SJSA1 (cell line): ENCODE measurements at places on chromosomes 3 and 15. TPM values are rescaled to one million over a fixed set of nuclear protein-coding genes. Genes with fewer than 3 reads are reported as not detected.

DNA sequence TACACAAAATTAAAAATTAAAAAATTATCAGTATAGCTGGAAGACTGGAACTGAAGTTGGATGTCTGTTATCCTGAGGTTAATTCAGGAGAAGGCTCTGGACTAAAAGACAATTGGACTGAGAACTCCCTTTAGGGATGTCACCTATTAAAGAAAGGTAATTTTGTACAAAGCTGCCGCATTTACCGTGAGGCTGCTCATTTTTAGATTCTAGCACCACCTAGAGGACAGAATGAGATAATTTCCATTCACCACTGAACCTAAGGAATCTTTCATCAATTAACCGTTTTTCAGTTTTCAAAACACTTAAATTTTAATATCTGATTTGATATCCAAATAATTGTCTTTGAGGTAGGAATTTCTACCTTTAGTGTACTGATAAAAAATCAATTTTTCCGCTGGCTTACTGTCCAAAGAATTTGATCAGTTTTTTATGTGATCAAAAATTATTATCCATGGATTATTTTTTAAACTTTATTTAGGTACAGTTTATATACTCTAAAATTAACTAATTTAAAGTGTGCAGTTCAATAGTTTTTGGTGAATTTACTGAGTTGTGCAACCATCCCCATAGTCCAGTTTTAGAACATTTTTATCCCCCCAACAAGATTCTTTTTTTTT is 106.7 kb upstream of the TNIK start:
- peak; percentile 22 for DNase-seq

- no peak for DNase-seq
These were observed 14.9 kb upstream of the WNT7A start for GRCh38 chr3:13894807-13895154.

- no peak for DNase-seq
These were observed 1.7 kb downstream of the HHLA2 start for GRCh38 chr3:108298056-108298455.

GRCh38 chr3:98770261-98771039 is 7.3 kb downstream of the ST3GAL6 start:
- DNase-seq, result no peak

DNA sequence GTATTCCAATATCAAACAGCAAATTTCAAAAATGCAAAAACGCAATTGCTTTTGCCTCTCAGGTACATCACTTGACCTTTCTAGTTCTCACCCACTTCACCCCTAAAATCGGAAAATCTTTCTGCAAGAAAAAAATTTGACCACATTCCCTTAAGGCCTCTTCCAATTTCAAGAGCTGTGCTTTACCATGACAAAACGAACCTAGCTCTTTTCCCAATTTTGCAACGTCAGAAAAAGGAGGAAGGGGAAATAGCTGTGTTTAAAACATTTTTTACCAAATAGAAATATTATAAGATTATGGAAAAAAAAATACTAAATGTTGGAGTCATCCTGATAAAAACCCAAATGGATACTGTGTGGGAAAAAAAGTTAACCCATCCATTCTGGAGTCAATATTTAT is 1.1 kb upstream of the NR2C2 start:
- no peak for DNase-seq

- no peak for DNase-seq
These were observed 39.9 kb upstream of the PRTG start for GRCh38 chr15:55782901-55783300.

DNA sequence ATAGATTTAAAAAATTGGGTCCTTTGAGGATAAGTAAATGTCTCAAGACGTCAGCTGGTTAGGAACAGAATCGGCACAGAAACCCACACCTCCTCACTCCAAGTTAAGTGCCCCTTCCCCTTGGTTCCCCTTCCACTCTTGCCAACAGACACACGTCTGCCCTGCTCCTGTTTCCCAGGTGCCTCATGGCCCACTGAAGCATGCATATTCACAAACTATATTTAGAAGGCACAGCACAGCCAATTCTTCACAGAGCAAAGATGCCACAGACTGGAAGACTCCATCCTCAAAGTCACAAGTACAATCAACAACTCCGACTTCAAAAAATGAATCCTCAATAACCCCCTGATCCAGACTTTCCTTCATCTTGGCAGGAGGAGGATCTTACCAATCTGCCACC is 295.4 kb upstream of the NR2F2 start:
- no peak for DNase-seq

DNA sequence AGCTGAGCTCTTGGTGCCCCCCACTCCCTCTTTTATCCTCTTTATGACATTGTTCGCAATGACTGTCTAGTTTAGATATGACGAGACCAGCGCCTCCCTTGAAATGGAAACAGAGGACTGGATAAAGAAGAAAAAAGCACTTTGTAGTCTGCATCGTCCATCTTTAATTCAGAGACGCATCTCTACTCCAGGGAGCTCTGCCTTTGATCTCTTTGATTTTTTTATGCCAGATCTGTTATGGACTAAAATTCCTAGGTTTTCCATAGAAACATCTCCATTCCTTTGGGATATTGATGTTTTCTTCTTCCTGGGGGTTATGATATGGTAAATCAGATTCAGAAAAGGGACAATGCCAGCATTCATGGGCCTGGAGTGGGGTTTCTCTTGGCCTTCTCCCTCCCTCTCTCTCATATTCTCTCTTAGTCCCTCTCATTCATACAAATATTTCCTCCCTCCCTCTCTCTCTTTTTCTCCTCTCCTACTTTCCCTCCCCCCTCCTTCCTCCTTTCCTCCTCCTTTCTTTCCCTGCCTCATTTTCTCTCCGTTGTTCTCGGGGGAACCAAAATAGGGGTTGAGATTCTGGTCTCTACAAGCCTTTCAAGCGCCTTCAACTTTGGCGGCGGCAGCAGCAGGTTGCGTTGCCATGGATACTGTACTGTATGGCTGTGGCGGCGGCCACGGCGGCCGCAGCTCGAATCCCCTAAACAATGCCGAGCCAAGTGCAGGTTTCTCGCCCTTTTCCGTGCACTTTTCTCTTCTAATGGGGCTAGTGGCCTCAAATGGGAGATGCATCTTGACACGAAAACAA is 45.5 kb downstream of the ZIC4 start:
- no peak for DNase-seq

DNA sequence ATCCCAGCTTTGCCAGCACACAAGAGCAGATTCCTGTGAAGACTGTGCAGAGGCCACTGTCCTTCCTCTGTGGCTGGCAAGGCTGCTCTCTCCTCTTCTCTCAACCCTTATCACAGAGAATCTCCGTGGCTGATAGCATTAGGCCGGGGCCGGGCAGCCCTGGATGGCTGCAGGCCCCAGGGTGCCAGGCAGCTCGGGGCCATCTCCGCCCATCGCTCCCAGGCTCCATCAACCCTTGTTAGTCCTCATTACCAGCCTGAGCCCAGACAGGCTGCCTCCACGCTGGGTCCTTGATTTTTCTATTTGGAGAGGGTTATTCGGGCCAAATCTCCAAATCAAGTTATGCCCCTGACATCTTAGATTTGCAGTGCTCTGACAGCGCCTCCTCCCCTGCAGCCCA is 39.1 kb downstream of the MRPL46 start:
- DNase-seq, result no peak

- no peak for DNase-seq
These were observed 21.0 kb downstream of the ZDHHC3 start for GRCh38 chr3:44954962-44955361.

GRCh38 chr3:37574177-37574943 is 287.3 kb upstream of the CTDSPL start:
- no peak for DNase-seq

- no peak for DNase-seq
These were observed 10.2 kb downstream of the SNRK start for GRCh38 chr3:43296565-43296964.

- DNase-seq, result no peak
These were observed 37.3 kb upstream of the BFSP2 start for GRCh38 chr3:133362539-133362938.

DNA sequence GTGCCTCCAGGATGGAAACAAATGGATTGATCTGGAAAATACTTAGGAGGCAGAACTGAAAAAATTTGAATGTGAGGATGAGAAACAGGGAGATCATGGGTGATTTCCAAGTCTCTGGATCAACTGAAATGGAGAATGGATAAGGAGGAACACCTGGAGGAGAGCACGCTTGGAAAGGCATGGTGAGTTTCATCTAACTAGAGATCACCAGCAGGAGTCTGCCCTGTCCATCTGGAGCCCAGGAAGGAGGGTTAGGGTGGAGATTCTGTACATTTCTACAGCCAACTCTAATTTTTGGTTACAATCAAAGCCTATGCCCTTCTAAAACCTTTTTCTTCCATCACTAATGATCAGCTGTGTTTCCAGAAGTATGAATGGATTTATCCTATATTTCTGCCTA is 995.9 kb upstream of the CFAP20DC start:
- DNase-seq, result no peak

- no peak for DNase-seq
These were observed 468.0 kb upstream of the GBE1 start for GRCh38 chr3:82229397-82229796.

DNA sequence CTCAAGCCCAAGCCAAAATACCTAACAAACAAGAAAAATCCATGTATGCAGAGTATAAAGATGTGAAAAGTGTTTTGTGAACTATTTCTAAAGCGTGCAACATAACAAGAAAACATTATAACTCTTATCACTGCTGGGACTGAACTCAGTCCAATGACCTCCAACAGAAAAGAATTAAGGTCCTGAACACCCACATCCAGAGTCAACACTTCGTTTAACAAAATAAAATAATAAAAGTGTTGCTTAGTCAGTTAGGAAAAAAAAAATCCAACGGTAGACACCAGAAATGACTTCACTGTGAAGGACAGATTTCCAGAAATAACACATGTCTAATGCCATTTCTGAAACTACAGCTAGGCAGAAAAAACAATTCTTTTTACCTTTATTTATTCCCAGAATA is 28.0 kb downstream of the MB21D2 start:
- no peak for DNase-seq

GRCh38 chr3:183318877-183319276 is 65.8 kb downstream of the B3GNT5 start:
- peak; percentile 50 for DNase-seq

- no peak for DNase-seq
These were observed 157.5 kb upstream of the RGMA start for GRCh38 chr15:93246266-93247242.

DNA sequence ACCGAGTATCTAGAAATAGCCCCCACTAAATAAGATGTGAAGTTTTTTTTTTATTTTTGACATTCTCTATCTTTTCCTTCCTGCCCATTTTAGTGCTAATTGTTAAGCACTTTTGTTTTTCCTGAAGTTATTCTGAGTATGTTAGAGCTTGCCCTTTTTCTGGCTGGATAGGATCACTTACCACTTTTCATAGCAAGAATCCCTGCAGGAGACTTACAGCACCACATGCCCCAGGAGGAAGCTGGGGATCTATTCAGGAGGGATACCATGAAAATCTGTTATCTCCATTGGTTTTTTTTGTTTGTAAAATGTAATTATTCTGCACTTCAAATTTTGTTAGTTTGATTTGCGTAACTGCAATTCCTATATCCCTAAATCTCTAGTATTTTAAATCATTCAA is 968.4 kb downstream of the ZPLD1 start:
- DNase-seq, result no peak

DNA sequence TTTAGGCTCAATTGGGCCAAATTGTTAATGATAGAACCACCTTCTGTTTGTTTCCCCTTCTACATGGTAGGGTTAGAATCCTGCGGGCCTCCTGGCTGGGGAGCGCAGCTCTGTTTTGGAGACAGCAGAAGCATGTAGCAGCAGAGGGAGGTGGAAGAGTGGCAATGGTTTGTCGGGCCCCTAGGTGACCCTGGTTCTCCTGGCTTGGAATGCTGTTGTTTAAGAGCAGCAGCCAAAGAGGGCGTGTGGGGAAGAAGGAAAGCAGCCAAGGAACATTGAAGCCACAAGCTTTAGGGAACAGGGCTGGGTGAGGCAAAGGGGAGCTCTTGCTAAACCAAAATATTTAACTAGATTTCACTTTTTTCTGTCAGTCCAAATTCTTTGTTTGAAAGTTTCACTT is 213.7 kb upstream of the NR2E3 start:
- DNase-seq, result no peak

GRCh38 chr3:124998247-124998630 is 57.6 kb downstream of the HEG1 start:
- no peak for DNase-seq

DNA sequence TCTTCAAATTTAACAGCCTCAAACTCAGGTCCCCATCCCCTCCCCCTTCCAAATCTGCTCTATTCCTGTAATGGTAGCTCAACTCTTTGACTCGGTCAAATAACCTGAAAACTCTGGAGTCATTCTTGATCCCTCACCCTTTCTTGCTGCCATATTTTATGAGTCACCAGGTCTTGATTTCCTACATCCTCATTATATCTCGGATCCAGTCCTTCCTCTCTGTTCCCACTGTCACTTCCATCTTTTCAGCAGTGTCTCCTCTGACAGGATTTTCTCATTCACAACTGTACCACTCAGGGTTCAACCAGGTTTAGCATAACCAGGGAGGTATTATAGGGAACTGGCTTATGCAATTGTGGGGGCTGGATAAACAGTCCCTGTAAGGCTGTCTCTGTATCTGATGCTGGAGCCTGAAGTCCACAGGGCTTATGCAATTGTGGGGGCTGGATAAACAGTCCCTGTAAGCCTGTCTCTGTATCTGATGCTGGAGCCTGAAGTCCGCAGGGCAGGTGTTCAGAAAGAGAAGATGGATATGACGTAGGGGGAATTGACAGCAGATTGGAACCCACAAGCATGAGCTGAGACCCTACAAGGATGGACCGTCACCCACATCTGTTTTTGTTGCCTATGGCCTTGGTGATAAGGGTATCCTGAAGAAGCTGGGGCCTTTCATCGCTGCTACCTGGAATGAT is 9.1 kb upstream of the FETUB start:
- DNase-seq, result no peak

- no peak for DNase-seq
These were observed 32.5 kb upstream of the THSD4 start for GRCh38 chr15:71082803-71083202.

- DNase-seq, result no peak
These were observed 12.1 kb upstream of the PEX5L start for GRCh38 chr3:180048840-180049239.

- DNase-seq, result no peak
These were observed 590 bp downstream of the POLG start for GRCh38 chr15:89333959-89334509.

CHRD gene
- total RNA-seq, result 0.26 TPM in 1 of 2 replicates, not detected in the other

DBR1 gene
- total RNA-seq, result 17.4 and 19.8 TPM in 2 replicates

SEMA3G gene
- total RNA-seq, result 0.13 TPM in 1 of 2 replicates, not detected in the other

AADACL2 gene
- not detected in 2 replicates for total RNA-seq

ACKR2 gene
- total RNA-seq, result not detected in 2 replicates

NUP210 gene
- 0.05 TPM in 1 of 2 replicates, not detected in the other for total RNA-seq

C3orf85 gene
- not detected in 2 replicates for total RNA-seq

EBLN2 gene
- total RNA-seq, result 1.1 and 2.1 TPM in 2 replicates

CACNA2D3 gene
- not detected in 2 replicates for total RNA-seq

ACVR2B gene
- total RNA-seq, result 1.1 and 2.2 TPM in 2 replicates

SH2D7 gene
- total RNA-seq, result not detected in 2 replicates

GOLGA6L9 gene
- 1.1 and 1.6 TPM in 2 replicates for total RNA-seq

TMCO5A gene
- total RNA-seq, result not detected in 2 replicates

SLC22A13 gene
- total RNA-seq, result not detected in 2 replicates

ITGA11 gene
- total RNA-seq, result 0.34 and 2.0 TPM in 2 replicates

AMT gene
- 0.85 and 1.5 TPM in 2 replicates for total RNA-seq

ZBED2 gene
- total RNA-seq, result not detected in 2 replicates
